ENCODE measurements at places on chromosomes 2 and 18. TPM values are rescaled to one million over a fixed set of nuclear protein-coding genes. Genes with fewer than 3 reads are reported as not detected.

DNA sequence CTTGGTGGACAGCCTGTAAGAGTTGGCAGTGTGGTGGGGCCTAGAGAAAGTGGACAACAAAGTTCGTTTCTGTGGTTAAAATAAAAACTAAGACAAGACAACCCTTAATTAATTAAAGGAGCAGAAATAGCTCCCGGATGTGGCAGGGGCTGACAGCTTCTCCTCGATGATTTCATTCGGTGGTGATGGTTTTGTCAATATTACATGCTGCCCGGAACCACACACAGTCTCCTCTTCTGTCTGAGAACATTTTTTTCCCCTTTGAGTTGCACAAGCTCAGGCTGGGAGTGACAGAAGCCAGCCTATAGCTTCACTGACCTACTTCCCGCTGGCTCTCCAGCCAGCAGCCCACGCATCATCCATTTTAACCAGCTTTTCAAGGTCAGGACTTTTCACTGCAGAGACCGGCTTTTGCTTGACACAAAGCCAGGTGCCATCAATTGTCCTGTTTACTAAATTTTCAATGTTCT is 378.8 kb downstream of the SLC4A3 start:
- DNase-seq = no peak

- DNase-seq = no peak
These were observed 7.4 kb downstream of the AGXT start for GRCh38 chr2:240876035-240876474.

GRCh38 chr2:42028571-42029148 is 19.2 kb upstream of the PKDCC start:
- DNase-seq = no peak

PLB1 gene
- total RNA-seq = 0.64 TPM

- DNase-seq = no peak
These were observed 26.0 kb upstream of the PCBP1 start for GRCh38 chr2:70061317-70061716.

HOXD13 gene
- total RNA-seq = not detected

- no peak for DNase-seq
These were observed 88.5 kb downstream of the MRPS9 start for GRCh38 chr2:105126336-105126735.

DNA sequence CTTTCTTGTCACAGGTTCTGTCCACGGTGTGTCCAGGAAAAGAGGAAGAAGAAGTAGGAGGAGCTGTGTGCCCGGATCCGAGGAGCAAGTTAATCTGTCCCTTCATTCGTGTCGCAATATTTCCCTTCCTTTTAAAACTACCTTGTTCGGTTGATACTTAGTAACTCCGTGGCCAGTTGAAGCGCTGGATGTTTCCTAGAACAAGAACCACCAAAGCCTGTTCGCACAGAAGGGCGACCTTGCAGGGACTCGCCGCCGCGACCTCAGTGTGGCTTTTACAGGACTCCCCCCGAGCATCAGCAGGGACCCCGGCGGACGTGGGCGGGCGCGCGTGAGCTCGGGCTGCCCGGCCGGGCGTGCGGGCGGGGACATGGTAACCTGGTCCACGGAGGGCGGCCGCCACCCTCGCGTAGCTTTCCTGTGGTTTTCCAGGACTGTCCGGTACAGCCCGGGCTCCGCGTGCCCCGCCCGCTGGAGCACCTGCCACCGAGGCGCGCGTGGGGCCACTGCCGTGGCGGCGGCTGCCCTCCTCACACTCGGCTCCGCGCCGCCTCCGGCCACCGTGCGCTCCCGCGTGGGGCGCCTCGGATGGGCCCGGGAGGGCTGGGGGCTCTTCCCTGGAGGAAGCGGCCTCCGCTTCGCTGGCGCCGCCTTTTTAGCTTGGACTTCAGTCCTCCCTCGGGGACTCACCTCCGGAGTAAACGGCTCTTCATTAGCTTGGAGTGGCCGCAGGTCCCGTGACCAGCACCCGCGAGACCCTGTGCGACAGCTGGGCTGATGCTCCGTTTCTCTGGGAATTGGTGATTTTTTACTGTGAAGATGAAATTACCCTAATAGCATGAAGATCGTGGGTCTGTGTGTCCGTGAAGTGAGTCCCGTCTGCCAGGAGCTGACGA is 9.2 kb upstream of the D2HGDH start:
- no peak for DNase-seq

Measured in activated CD4-positive, alpha-beta memory T cell treated with anti-CD3 and anti-CD28 coated beads for 36 hours (primary cell).